ENCODE measurements at places on chromosomes 12 and 14. TPM values are rescaled to one million over a fixed set of nuclear protein-coding genes. Genes with fewer than 3 reads are reported as not detected.

KRT6C gene
- total RNA-seq, result not detected

GLIPR1L1 gene
- not detected for total RNA-seq

DNA sequence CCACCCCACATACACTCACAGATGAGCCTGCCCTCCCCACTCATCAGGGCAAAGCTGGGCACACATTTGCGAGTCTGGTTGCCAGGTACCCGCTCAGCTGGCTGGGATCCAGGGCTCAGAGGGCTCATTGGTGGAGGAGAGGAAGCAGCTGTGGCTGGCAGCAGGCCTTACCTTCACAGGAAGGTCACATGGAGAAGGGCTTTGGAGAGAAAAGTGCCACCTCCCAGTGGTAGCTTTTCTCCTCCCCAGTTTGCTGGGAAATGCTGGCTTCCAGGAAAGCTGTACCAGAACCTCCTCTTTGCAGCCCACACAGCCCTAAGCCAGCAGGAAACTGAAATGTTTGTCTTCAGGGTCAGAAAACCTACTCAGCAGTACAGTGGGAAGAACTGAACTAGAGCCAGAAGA is 55.6 kb downstream of the LGMN start:
- DNase-seq, result no peak

DNA sequence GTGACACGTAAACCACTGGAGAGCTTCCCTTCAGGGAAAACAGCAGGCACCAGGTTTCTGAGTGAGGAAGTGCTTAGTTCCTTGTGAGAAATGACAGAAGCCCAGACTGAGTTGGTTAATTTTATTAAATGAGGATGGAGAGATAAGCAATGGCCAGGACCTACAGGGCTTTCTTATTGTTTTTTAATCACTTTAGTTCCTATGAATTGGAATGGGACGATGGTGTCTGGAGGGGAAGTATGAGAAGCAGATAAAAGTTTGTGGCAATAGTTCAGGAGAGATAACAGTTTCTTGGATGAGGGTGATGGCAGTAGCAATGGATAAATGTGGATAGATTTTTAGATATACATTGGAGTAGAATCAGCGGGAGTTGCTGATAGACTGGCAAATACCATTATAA is 86.5 kb upstream of the PTPRR start:
- no peak for DNase-seq

MORN3 gene
- 0.61 TPM for total RNA-seq

FLRT2 gene
- not detected for total RNA-seq

GRCh38 chr12:47781479-47782371 is 8.7 kb downstream of the SLC48A1 start:
- DNase-seq, result no peak

KIF5A gene
- total RNA-seq, result 2.4 TPM

CNTN1 gene
- not detected for total RNA-seq

C12orf42 gene
- not detected for total RNA-seq

Measured in activated T-helper 1 cell treated with anti-CD3 and anti-CD28 coated beads, Interleukin-12 subunit alpha, Interleukin-12 subunit beta, Interleukin-2, Interleukin-4 antibody, amounts not matched to agents 30 ng/mL and 10 ng/mL and 1 ng/mL, durations not matched to agents 14 hours and 24 hours and 36 hours (primary cell).